NCI-H1417 (cell line): ENCODE measurements at places on chromosomes 11 and 22.

GRCh38 chr11:83540112-83540675 lies 254.0 kb upstream of the CCDC90B start:
- no peak for DNase-seq

GRCh38 chr22:26751217-26751616 lies 93.8 kb downstream of the MIAT start:
- peak; percentile 57 for DNase-seq

- no peak for DNase-seq
These were observed 29.9 kb downstream of the CTNND1 start for GRCh38 chr11:57791321-57792059.

- DNase-seq = no peak
These were observed 265.9 kb upstream of the MPPED2 start for GRCh38 chr11:30852091-30852490.

DNA sequence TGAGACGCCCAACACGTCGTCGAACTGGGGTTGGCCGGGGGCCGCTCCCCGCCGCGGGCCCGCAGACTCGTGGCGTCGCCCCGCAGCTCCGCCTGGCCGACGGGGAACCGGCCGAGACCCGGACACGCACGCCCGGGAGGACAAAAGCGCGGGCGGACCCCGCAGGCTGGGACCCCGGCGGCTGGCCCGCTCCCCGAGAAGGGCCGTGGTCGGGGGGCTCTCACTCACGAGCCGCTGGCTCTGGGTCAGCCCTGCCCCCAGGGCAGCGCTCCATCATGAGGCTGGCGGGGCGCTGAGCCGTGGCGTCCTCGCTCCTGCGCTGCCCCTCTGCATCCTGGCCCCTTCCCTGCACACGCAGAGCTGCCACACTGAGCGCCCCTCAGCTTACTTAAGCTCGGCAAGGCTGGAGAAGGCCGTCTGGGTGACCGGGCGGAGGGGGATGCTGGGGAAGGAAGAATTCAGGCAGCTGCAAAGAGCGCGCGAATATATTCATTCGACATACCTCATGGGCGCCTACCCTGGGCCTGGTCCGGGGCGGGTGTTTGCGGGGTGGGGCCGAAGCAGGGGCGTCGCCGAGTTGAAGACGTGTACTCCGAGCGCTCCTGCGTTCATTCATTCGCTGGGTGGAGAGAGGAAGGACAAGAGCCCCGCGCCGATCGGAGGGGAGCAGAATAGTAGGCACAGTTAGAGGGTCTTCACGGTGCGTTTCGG lies 579 bp upstream of the CYB5R2 start:
- no peak for DNase-seq

DNA sequence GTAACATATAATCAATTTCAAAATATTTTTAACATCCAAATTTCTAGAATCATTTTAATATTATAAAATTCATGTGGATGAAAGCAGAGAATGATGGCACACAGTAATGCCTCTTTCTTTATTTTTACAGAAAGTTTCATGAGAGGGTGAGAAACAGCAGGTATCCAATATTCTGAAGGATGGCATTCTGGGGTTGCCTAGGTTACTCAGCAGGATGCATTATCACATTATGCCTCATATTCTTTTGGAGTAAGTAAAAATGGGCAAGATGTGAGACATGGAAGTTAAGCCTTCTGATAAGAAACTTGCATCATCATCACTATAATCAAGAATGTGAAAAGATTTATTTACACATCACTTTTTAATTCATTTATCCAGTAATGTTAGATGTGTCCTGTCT lies 148.7 kb upstream of the PGR start:
- DNase-seq = peak; percentile 71

DNA sequence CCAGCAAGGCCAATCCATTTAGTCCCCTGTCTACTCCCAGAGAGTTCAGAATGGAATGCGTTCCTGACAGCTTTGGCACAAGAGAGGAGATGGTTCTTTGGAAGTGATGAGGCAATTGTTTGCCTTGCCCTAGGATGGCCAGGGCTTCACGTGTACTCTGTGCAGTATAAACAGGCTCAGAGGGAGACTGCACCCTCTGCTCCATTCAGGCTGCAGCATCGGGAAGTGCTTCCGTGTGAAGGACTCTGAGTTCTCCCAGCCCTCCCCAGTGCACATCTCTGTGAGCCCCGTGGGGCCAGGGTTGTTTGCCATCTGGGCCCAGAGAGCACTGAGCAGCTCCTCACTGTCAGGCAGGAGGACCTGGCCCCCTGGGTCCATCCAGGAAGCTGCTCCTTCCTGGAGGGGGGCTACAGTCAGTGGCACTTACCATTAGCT lies 215.3 kb upstream of the TBCEL start:
- no peak for DNase-seq

DNA sequence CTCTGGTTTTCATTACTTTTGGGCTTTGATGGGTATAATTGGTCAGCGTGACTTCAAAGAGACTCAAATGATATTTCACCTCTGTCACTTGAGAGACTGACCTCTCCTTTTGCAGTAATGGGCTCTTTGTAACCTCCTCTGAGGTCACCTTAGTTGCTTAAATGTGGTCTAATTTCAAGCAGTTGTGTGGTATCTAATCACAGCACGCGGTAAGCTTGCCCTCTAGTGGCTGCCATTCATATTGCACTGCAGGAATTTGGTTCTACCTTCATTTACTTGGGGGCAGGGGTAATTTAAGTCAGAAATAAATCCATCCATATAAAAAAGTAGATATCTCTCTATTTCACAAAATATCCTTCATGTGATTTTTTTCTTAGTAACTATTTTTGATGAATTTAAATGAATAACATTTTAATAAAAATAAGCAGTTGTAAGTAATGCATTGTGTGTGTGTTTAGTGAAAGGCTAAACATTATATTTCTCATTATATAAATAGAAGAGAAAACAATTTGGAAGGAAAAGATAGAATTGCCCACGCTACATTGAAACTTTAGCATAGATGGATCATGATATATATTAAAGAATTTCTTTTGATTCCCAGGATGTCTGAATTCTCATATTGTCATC lies 55.0 kb upstream of the ANO3 start:
- peak; percentile 80 for DNase-seq

GRCh38 chr11:108997826-108998225 lies 333.0 kb downstream of the DDX10 start:
- no peak for DNase-seq

GRCh38 chr11:130178441-130179339 lies 19.1 kb downstream of the ST14 start:
- DNase-seq = peak; percentile 64

DNA sequence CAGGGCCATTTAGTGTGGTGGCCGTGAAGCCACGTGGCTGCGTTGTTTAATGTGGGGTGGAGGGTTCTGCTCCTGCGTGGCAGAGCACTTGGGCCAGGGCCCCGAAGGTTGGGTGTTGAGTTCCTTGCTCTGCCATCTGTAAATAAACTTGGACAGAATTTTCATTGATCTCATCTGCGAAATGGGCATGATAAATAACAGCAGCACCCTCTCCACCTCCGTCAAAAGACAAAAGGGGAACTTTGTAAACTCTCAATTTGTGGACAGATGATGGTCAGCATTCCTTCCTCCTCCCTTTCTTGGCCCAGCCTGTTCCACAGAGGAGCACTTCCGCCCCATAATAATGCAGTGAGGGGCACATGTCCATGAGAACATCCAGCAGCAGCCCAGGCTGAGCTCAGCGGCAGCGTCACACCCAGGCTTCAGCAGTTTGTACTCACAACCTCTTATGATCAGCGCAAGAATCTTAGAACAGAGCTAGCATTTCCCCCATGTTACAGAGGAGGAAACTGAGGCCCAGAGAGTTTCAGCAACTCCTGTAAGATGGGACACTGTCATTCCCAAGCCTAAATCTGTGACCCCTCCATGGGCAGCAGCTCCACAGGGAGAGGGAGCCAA lies 874.5 kb downstream of the BRD1 start:
- DNase-seq = no peak

GRCh38 chr11:110715541-110715940 lies 3.3 kb upstream of the ARHGAP20 start:
- no peak for DNase-seq

GRCh38 chr22:36911887-36912661 lies 1.4 kb upstream of the CSF2RB start:
- no peak for DNase-seq

GRCh38 chr11:114426280-114426679 lies 13.0 kb upstream of the REXO2 start:
- no peak for DNase-seq

GRCh38 chr11:13965337-13965736 lies 2.8 kb downstream of the SPON1 start:
- DNase-seq = no peak

GRCh38 chr11:31690041-31690440 lies 121.1 kb downstream of the PAX6 start:
- DNase-seq = no peak
